ENCODE measurements at places on chromosomes 1 and 21. TPM values are rescaled to one million over a fixed set of nuclear protein-coding genes. Genes with fewer than 3 reads are reported as not detected.

DNA sequence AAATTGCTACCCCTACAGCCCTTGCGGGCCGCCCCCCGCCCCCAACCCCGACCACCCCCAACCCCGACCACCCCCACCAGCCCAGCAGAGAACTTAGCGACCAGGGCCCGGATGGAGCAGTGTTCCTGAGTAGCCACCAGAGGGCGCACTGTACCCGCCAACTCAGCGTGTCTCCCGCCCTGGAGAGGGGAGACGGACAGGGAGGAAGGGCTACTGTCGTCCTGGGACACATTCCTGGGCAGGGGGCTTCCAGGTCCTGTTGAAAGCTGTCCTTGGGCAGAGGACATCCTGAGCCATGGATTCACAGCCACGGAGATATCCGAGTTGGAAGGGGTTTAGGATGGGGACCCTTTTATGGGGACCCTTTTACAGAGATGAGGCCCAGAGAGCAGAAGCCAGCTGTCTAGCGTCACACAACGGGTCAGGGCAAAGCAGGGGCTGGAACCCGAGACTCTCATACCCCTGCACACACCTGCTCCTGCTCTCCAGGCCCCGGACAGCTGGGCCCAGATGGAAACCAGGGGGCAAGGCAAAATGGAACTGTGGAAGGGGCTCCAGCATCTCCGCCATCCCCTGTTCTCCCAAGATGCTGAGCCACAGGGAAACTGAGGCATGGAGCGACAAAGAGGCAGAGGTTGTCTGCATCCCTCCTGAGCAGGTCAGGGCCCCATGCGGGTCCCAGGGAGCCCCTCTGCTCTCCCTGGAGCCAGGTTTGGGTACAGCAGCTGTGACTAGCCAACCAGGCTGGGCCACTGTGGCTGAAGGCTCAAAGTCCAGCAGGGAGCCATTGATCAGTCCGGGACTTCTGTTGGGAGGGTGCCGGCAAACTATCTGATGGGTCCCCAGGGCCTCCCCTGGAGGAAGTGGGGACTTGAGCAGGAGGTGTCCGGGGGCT, 25.0 kb upstream of the LAPTM5 start:
- peak; percentile 82 for DNase-seq

Gene USH2A
- not detected for total RNA-seq

DNA sequence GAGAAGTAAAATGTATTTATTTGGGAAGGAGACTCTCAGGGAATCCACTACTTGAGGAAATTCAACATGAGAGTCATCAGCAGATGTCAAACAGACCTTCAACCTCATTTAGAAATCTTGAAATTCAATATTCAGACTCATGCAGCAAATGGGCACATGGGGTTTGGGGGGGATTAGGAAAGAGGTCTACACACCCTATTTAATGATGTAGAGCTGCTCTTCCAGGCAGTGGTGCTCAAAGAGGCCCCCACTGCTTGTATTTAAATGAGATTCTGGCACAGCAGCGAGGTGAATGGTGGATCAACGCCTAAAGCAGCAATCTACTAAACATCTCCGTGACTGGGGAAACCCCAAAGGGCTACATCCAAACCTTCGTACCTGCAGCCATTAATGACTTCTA, 213.2 kb upstream of the C8B start:
- no peak for DNase-seq

DNA sequence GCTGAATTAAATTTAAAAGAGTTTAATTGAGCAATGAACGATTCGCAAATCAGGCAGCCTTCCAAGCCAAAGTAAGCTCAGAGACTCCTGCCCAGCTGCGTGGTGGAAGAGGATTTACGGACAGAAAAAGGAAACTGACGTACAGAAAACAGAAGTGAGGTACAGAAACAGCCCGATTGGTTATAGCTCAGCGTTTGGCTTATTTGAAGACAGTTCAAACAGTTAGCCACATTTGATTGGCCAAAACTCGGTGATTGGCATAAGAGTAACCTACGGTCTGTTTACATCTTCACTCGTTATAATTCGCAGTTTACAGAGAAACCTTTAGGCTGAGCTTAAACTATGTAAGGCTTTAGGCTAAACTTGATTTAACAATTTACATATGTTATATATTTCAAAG, 46.9 kb downstream of the CR1L start:
- DNase-seq: no peak

DNA sequence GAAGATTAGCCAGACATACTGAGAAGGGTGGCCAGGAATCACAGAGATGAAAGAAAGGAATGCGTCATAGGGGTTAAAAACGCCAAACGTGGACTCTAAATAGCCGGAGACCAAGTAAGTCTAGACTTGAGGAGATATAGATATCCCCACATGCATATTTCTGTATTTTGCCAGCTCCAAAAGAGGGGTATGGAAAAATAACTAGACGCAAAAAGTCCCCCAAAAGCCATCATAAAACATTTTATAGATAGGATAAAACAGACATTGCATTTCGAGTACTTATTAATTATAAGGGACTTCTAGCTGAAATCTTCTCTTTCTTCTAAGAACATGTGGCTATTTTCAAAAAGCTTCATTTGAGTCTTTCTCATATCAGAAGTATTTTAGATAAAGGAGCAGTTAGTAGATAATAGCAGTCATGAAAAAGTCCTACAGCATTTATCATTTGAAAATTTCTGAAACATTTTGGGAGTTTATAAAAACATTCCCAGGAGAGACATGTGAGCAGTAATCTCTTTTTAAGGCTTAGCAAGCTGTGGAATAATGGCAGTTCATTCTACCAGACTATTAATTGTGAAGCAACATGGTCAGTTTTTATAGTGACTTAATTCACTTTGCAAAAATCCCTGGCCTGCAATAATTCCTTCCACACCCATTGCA, 6.1 kb downstream of the KIF26B start:
- DNase-seq: no peak

DNA sequence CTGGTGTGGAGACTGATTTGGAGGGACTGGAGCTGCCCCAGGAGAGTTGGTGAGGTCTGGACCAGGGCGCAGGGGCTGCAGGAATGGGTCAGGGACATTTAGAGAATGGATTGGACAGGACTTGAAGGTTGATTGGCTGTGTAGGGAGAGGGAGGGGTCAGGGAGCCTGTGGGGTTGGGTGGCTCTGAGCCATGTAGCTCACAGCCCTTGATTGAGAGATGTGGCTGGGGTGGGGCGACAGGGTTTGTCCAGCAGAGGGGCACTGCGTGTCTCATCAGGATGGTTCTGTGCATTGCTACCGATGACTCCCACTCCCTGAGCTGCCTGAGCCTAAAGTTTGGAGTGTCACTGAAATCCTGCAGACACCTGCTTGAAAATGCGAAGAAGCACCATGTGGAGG, 12.1 kb downstream of the AZIN2 start:
- no peak for DNase-seq

- no peak for DNase-seq
These were observed 148.5 kb upstream of the CHRM3 start for GRCh38 chr1:239237912-239238311.

Gene UTP11
- 49.7 TPM for total RNA-seq

GRCh38 chr1:27485363-27485762, 4.6 kb downstream of the WASF2 start:
- DNase-seq: no peak

Data from activated naive CD4-positive, alpha-beta T cell treated with anti-CD3 and anti-CD28 coated beads for 36 hours (primary cell).